Hematopoietic multipotent progenitor cell (in vitro differentiated cells): ENCODE measurements at places on chromosomes 11 and 22.

- DNase-seq: no peak
Measured at GRCh38 chr11:62479631-62480201, 60.9 kb downstream of the SCGB1A1 start.

GRCh38 chr11:106271686-106272085 is 194.2 kb downstream of the AASDHPPT start:
- no peak for DNase-seq

DNA sequence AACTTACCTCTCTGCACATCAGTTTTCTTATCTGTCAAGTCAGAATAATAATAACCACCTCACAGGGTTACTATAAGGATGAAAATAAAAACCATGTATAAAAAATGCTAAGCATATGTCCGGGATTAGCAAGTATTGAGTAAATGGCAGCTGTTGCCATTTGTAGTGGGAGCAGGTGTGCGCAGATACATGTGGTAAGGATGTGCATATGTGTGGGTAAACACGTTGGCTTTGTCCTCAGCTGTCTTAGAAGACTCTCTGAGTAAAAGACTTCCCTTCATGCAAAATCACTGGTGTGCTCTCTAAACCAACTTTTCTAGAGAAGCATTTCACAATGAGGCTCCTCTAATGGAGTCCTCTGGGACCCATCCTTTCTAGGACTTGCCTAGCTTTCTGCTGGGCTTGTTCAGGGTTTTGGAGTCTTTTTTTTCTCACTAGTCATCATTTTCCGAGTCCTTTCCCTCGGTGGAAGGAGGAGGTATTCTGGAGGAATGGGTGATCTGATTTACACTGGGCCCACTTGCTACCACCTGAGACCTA is 62.4 kb downstream of the NELL1 start:
- DNase-seq: no peak

DNA sequence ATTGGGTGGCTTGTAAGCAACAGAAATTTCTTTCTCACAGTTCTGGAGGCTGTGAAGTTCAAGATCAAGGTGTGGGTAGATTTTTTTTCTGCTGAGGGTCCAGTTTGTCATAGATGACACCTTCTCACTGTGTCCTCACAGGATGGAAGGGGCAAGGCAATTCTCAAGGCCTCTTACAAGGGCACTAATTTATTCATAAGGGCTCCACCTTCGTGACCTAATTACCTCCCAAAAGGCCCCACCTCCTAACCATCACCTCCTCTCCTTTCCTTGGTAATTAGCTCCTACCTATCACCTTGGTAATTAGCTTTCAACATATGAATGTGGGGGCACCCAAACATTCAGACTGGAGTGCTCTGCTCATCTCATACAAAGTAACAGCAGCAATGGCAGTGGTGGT is 92.3 kb upstream of the CD44 start:
- DNase-seq: no peak

DNA sequence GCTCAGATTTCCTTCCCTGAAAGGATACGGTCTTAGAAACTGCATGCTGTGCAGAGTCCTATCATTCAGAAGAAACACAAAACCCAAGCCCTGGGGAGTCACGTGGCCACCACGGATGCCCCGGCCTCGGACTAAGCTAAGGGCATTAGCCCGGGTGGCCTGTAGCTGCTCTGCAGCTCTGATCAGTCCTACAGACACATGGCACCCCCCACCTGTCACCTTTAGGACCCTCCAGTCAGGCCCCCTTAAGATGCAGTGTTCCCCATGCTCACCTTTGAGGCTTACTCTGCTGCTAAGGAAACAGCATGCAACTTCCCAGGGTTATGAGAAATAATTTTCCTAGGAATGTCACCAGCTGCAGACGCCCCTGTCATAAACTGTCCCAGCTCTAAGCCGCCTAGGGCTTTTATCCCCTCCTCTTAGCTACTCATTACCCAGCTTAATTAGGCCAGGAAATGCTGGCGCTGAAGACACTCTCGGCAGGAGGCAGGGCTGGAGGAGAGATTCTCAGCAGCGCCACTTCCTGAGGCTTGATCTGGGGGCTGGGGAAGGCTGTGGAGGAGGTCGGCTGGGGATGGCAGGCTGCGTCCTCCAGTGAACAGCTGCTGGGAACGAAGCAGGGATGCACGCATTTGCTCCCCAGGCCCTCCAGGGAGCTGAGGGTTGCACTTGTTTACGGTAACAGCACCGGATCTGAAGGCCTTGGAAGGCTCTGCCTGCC is 47.2 kb upstream of the ADA2 start:
- DNase-seq: no peak

- no peak for DNase-seq
Measured at GRCh38 chr11:70761094-70761907, 363.0 kb downstream of the CTTN start.

- DNase-seq: no peak
Measured at GRCh38 chr11:86574493-86575207, 97.8 kb downstream of the ME3 start.

GRCh38 chr22:37870273-37870672 is 21.1 kb downstream of the EIF3L start:
- DNase-seq: no peak

GRCh38 chr11:75162954-75163353 is 12.0 kb downstream of the SLCO2B1 start:
- no peak for DNase-seq

GRCh38 chr11:4054643-4055042 is 40.0 kb upstream of the RRM1 start:
- no peak for DNase-seq

DNA sequence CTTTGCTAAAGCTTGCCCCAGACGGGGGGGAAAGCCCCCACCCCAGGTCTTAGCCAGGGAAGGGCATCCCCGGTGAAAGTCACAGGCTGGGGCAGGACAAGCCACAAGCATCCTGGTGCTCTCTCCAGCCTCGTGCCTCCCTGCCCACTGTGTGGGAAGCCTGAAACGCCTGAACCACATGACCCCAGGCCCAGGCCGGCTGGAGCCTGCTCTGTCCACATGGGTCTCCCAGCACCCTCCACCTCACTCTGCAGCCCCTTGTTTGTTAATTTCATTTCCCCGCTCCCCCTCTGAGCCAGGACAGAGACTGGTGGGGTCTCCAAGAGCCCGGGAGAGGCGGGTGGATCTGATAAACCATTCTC is 58.3 kb upstream of the TCF20 start:
- no peak for DNase-seq

- DNase-seq: no peak
Measured at GRCh38 chr11:45475173-45475572, 189.0 kb upstream of the SYT13 start.

GRCh38 chr22:39363751-39364515 is 14.1 kb downstream of the SYNGR1 start:
- DNase-seq: peak; percentile 22

DNA sequence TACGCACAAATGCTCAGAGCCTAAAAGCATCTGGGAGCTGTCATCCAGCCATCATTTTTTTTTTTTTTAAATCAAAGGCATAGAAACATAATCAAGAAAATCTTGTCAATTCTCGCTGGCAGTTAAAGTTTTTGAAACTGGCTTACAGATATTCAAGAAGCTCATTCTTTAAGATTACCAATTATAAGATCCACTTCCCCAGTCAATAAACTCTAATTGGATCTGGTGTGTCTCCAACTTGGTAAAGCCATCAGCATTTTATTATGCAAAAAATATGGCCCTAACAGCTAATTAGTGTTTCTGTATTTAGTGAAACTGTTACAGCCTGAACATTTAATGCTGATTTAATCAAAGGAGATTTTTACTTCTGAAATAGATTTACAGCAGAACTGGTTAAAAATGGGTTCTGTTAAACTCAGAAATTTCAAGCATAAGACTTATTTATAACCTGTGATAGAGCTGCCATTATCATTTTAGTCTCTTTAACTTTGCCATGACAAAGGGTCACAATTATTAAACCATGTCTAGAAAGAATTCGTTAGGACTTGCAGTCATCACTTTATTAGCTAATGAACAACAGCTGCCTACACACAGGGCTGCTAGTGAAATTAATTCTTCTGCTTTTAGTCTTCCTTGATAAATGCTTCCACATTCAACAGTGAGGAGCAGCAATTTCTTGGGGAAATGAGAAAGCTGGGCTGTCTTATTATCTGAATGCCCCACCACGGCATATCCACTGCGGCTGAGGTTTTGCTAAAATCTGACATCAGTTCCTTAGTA is 176.4 kb upstream of the PITPNB start:
- DNase-seq: no peak

DNA sequence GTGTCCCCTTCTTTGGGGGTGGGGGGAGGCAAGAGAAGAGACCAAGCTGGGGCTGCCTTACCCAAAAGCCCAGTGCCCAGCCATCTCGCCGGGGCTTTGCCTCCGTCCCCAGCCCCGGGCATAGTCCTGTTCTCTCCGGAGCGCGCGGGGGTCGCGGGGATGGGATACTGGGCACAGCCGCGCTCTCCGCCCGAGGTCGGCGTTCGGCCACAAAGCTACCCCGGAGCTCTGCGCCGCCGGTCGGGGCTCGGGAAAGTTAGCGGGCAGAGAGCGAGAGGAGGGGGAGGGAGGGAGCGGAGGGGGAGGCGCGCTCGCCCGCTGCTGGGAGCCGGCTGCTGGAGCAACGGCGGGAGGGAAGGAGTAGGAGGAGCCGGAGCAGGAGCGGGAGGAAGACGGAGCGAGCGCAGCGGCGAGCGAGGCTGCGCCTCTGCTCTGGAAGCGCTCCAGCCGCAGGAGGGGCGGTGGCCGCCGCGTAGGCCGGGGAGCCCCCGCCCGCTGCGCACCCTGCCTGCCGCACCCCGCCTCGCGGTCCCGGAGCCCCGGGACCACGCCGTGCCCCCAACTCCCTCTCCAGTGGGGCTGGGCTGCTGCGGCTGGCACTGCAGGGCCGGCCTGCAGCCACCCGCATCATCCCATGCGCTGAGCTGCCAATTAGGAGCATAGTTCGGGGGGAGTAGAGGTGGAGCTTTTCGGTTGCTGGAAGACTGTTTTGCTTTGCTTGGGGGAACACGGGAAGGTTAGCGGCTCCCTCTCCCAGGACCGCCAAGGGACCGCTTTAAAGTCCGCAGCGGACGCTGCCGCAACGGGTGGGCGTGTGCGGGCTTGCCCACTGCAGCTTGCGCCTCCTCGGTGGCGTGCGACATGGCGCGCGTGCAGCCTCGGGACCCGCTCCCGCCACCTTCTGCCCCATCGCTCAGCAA is at the start of gene SCN4B:
Gene SCN4B (minus strand): TSS at position 272 of the 920 bp plus-strand sequence. CDS start 150 bp downstream, at position 122.
- DNase-seq: no peak

DNA sequence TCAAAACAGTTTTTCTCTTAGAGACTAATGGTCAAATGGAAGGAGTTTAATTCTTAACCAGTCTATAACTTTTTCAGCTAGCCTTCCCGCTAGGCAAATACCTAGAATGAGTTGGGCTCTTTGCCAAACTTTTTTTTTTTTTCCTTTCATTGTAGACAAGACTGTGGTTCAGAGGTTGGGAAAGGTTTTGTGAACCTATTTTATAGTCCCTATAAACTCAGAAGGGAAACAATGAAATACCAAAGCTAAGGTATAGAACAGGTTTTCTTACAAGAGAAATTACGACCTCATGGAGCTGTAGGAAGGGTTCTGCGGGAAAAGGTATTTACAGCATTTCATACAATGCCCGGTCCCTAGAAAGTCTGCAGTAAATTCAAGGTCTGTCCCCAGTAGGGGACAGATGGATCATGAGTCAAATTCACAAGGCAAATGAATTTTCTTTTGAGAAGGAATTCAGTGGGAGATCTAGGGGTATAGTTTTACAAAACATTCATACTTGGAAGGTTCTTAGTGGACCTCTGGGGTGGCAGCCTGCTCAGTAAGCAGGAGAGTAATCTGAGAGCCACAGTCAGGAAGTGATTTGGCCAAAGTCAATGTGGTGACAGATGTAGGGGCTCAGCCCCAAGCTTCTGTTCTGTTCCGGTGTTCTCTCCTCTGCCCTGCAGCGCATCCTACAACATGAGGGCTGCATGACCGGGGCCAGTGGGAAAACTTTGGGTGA is 146.8 kb downstream of the DBX1 start:
- no peak for DNase-seq

GRCh38 chr11:130515829-130516553 is 67.5 kb downstream of the ADAMTS15 start:
- no peak for DNase-seq
